ENCODE measurements at places on chromosomes 12 and 14. TPM values are rescaled to one million over a fixed set of nuclear protein-coding genes. Genes with fewer than 3 reads are reported as not detected.

The ZNF891 gene
- total RNA-seq = 0.55 TPM

The SOX5 gene
- total RNA-seq = not detected

The SSTR1 gene
- total RNA-seq = not detected

The SOAT2 gene
- total RNA-seq = 0.26 TPM

The WASHC4 gene
- 23.1 TPM for total RNA-seq
